ENCODE measurements at places on chromosomes 3 and 15.

GRCh38 chr3:37608061-37608702 lies 253.5 kb upstream of the CTDSPL start:
- DNase-seq, result no peak

DNA sequence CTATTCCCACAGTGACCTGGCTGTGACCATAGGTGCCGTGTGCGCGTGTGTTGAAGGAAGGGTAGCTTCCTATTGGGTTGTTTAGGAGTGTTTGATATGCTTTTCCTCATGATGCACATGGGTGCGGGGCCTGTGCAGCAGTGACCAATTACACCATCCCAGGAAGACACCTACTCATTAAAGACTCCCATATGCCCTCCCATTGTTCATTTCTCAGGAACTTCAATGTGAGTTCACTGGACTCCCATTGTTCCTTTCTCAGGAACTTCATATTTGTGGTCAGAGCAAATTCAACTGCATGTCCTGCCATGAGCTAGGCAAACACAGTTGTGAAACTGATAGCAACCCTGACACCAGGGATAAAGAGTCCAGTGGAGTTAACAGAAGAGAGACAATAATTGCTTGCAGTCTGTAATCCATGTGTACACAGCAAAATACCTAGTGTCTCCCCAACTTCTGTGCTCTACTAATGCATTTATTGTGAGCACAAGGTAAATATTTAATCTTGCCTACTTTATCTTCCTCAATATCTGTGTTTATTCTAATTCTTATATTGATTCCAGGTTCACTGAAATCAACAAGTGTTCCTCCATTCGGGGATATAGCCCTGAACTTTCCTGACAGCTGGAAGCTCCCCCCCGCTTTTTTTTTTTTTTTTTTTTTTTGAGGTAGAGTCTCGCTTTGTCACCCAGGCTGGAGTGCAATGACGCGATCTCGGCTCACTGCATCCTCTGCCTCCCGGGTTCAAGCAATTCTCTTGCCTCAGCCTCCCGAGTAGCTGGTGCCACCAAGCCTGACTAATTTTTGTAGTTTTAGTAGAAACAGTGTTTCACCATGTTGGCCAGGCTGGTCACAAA lies 57.5 kb upstream of the GCNT3 start:
- no peak for DNase-seq

GRCh38 chr3:186362988-186363387 lies 954 bp upstream of the DGKG start:
- DNase-seq, result no peak

DNA sequence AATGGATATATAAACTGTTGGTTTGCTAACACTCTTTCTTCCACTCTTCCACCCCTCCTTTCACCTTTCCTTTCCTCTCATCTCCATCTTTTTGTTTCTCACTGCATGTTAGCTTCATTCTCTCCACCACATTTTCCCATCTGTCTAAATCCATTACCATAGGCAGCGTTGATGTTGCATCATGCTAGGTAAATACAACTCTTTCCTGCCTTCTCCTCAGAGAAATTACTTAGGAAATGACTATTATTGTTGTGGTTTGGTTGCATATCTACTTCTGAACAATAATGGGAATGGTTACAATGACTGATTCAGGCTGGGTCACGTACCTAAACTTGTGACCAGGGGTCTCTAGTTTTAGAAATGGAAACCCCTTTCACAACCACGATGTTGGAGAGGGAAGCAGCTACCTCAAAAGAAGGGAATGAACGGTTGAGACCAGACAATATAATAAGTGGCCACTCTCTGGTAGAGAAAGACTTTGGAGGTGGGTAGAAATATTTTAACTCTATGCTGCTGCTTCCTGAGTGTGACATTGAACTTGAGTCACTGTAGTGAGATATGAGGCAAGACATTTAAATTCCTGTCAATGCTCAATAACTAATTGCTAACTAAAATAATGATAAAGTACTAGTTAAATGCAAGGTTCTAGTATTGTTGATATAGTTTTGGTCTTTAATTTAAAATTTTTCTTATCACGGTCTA lies 314.1 kb upstream of the TGFBR2 start:
- no peak for DNase-seq

GRCh38 chr3:13278783-13279531 lies 141.2 kb downstream of the NUP210 start:
- DNase-seq, result no peak

- DNase-seq, result no peak
Measured at GRCh38 chr3:43043071-43043766, 62.7 kb downstream of the POMGNT2 start.

GRCh38 chr3:133488785-133489367 lies 84.6 kb upstream of the CDV3 start:
- DNase-seq, result no peak

- DNase-seq, result peak; percentile 81
Measured at GRCh38 chr3:190321789-190322603, at the start of gene CLDN1. Gene CLDN1, minus strand, starts transcription at chr3:190322446. Its CDS starts 240 bp downstream, at chr3:190322206.

GRCh38 chr3:107441617-107442016 lies 64.4 kb downstream of the CCDC54 start:
- DNase-seq, result no peak

GRCh38 chr3:19013879-19014278 lies 134.4 kb upstream of the KCNH8 start:
- DNase-seq, result no peak

- DNase-seq, result no peak
Measured at GRCh38 chr3:162217647-162218046, 721.0 kb downstream of the OTOL1 start.

DNA sequence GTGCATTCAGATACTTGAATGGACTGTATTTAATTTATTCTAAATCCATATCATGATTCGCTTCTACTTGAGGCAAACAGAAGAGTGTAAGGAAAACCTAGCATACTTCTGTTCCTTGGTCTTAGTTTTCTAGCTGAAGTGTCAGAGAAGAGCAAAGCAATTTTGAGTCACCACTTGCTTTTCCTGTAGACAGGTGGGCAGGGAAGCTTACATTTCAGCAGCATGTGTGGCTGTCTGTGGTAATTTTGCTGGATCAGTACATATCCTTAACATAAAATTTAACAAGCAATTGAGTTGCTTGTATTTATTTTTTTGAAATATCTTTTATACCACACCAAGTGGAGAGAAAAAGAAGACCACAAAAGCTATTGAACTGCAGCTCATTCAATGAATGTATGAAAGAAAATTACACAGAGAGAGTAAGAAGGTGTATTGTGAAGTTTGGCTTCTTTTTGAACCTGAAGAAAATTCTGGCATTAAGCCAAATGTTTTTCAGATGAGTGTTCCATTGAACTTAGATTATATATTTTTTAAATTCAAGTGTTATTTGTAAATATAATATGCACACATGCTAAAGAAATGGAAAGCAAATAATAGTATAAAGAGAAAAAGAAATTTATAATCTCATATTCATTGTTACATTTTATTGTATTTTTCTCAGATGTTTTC lies 747.6 kb downstream of the NAALADL2 start:
- DNase-seq, result no peak

- no peak for DNase-seq
Measured at GRCh38 chr3:69435274-69436265, 49.7 kb upstream of the FRMD4B start.

- no peak for DNase-seq
Measured at GRCh38 chr3:38317192-38317759, 29.3 kb upstream of the XYLB start.

- DNase-seq, result no peak
Measured at GRCh38 chr3:4508048-4508981, 15.2 kb downstream of the ITPR1 start.

- DNase-seq, result no peak
Measured at GRCh38 chr3:126084768-126085180, 850 bp upstream of the SLC41A3 start.

GRCh38 chr3:17466028-17466427 lies 276.4 kb downstream of the TBC1D5 start:
- DNase-seq, result no peak

DNA sequence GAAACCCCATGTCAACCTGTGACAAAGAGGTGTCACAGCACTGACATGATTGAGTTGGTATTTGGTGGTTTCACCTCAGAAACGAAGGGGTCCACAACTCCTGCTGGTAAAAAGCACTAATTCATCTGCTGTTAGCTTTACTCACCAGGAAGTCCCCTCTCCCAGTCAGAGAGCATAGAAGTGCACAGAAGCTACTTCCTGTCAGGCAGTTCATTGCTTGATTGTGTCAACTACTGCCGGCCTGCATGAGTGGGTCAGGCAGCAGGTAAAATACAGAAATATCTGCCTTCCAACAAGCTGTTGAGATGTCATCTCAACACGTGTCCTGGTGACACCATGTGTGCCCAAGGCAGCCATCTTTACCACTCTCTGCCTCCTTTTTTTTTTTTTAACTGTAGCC lies 596.6 kb upstream of the NR2F2 start:
- DNase-seq, result no peak

DNA sequence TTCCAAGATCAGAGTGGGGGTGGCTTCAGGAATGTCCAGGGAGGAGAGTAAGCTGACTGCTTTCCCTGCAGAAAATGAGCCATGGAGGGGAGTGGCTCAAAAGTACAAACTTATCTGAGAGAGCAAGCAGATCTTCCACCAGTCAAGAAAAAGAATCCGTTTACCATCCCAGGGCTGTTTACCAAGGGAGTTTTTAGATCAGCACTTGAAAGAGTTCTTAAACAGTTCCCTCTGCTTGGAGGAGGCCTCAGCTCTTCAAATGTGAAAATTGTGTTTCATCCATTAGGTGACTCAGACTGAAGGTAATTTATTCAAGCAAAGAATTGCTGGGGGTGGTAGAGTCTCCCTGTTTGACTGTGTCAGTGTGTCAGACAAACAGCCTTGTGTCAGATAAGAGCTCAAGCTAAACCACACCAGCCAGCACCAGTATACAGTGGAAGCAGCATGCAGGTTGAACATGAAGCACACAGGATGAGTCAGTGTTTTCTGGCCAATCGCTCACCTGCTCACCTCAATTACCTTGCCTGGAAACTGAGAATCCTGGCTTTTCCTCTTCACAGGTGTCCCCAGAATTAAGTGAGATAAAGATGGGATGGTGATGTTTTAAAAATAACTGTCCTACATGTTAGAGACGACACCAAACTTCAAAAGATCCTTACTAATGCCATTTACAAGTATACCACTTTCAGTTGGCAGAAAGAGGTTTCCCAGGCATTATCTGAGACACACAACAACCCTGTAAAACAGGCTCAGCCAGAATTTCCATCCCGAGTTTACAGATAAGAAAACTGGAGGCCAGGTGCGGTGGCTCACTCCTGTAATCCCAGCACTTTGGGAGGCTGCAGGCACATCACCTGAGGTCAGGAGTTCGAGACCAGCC lies 21.7 kb downstream of the SH3BP5 start:
- peak; percentile 80 for DNase-seq

DNA sequence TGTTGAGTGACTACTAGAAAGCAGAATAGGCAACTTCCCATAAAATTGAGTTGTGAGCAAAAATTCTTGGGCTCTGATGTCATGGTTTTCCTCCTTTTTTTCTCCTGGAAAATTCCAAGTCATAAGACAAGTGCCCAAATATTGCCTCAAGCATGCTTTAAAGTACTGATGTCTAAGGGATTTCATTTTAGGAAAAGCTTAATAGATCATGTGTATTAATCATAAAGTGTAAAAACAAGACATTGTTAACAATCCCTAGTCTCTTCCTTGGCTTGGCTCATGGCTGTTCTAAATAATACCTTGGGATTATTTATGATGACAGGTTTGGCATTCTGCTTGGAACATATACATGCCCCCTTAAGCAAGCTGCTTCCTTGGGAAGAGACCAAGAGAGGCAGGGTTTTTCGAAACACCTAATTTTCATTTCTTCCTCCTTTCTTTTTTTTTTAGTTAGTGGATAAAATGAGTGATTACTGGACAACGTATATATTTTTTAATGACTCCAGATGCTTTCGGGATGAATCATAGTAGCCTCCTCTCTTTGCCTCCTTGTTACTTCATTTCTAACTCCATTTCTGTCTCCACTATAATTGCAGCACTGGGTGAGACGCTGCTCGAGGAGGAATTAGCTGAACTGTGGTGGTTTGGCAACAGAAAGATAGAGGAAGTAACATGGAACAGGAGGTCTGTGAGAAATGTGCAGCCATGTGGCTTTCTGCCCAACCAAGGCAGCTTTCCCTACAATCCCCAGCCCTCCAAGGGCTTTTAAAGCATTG lies 104.9 kb downstream of the TPRG1 start:
- no peak for DNase-seq

DNA sequence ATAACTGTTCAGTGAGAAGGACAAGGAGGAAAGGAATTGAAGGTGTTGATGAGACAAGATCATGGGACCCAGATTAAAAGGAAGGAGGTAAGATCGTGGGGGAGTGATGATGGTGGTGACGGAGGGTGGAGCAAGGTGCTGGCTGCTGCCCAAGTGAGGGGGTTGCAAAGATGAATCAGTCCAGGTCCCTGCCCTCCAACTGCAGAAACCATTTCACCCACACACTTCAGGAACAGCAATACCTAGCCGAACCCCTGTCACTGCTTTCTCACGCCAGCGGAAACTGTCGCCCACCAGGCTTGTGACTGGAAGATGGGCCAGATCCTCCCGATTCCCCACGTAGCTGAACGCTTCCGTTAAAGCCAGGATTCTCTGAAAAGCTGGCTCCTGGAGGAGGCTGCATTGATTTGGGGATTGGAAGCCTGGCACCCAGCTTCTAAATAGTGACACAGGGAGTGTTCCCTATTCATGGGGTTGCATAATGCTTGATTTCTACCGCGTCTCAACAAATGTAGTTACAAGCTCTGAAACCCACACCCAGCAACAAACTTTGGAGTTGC lies 3.2 kb upstream of the LSG1 start:
- DNase-seq, result peak; percentile 86

DNA sequence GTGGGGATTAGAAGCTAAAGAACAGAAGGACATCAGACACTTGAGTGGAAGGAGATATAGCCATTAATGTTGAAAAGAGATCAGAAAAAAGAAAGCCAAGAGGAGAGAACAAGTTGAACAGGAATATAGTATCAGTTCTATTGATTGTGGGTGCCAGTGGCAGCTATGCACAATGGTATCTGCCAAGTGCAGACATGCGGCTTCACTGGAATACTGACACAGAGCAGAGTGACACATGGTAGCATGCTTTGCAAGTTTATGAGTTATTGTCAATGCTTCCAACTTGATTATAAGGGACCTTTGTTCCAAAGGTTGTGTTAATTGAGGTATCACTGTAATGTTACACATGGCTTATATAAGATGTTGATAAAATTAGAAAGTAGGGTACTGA lies 42.0 kb upstream of the TP63 start:
- no peak for DNase-seq
